ENCODE measurements at places on chromosomes 2 and 18.

DNA sequence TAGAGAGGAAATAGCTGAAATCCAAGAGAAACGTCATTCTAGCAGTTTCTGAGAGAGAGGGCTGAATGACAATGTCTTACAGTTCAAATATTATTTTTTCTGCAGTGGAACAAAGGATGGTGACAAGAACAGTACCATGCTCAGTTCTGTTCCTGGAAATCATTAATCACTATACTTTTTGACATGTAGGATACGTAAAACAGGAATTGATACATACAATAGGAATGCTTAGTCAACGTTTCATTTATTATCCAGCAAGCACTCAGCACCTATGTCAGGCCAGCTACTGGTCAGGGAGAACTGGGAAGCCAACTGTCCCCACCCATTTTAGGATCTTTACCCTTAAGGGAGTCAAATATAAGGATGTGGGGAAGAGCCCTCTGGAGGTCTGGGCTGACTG, 114.7 kb downstream of the DHRS9 start:
- DNase-seq: no peak

DNA sequence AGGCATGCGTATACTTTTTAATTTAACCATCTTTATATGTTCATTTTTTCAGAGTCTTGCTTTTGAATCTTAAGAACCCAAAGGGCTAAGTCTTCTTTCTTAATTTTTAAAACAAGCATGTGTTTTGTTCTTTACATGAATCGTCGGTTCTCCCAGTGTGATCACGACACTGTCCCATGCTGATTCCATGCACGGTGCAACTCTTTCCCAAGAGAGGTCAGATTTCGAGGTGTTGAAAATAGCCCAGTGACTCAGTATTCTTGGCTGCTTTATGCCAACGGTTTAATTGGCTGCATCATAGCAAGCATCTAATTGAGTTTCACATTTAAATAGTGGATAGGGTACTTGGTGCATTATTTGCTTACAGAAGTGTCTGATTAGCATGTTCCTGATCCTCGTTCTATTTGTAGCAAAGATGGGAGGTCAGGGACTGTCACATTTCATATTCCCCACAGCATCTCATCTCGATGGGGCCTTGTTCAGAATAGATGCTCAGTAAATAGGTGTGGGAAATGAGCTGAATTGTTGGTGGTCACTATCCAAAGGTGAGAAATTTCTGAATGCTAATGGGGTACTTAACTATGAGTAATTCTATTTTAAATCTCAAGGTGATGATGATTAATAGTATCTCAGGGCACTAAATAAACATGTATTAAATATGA, 2.8 kb downstream of the NPAS2 start:
- DNase-seq: no peak

DNA sequence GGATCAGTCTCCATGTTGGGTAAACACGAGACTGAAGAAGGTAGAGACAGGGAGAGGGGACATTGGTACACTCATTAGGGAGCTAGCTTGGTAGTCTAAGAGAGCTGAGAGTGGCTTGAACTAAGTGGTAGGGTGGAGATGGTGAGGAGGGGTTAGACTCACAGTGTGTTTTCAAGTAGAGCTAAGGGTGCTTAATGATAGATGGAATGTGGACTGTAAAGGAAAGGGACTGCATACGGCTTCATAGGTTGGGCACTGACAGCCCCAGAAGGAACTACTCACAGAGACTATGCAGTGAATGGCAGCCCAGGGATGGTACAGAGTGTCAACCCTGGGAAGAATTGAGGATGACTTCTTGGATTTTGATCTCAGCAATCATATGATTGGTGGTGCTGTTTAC, 178.1 kb downstream of the CCDC85A start:
- no peak for DNase-seq

- no peak for DNase-seq
These were observed 1413.7 kb upstream of the TMEFF2 start for GRCh38 chr2:193608451-193608850.

DNA sequence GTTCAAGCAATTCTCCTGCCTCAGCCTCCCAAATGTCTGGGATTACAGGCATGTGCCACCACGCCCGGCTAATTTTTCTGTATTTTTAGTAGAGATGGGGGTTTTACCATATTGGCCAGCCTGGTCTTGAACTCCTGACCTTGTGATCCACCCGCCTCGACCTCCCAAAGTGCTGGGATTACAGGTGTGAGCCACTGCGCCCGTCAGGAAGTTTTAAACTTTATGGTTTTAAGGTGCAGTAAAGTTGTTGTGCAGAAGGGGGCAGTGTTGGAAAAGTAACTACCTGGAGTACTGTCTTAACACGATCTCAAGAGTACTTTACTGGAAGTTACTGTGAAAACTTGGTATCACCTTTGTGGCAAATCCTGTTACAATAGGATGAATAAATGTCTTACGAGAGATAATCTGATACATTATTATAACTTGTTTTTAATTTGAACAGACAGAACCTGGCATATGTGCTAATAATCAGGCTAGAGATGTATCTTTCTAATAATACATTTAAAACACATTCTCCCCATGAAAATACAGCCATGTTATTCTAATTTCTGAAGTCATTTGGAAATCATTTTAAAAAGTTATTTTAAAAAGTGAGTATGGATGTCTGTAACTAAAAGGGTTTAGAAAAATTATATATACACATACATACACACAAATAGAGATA, 10.8 kb downstream of the SPDYA start:
- DNase-seq: no peak

DNA sequence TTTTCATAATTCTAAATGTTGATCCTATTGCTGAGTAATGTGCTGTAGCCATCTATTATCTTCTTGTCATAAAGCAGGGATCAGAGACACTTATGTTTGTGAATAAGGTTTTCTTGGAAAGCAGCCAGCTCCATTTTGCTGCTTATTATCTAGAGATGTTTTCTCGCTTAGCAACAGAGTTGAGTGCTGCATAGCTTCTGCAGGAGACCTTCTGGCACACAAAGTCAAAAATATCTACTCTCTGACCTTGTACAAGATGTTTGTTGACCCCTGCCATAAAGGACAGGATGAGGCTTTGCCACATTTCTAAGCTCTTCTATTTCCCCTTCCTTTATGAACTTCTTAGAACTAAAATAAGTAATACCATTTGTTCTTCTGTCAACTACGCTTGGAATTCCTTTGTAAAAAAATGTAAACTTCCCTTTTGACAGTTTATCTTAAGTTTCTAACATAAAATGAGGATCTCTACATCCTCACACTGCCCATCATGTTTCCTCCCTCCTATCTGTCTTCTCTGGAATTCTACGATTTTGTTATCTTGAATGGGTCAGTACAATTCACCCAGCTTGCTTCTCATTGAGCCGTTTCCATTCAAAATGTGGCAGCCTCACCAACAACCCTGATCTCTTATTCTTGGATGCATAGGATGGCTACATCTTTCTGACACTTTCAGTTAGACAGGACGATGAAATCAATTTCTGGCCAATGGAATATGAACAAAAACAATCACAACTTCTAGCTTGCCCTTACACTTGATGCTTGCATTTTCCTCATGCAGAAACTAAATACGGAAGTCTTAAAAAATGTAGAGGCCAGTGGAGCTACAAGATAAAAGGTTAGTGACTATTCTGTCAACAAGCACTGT, 1377.0 kb downstream of the SUCLG1 start:
- no peak for DNase-seq

- DNase-seq: no peak
These were observed 30.0 kb upstream of the TWSG1 start for GRCh38 chr18:9304388-9305070.

DNA sequence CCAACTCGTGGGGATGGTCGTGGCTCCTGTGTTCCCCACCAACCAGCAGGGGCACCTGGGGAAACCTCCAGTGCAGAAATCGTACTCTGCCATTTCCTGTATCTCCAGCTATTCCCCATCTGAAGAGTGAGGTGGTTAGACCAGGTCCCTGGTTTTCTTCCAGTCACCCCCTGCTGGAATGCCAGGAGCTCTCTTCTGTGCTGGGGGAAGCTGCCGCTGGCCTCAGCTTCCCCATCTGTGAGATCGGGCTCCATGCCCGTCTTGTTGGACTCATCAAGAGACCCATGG, 119.7 kb downstream of the INHBB start:
- no peak for DNase-seq

GRCh38 chr2:126467367-126468054, 188.4 kb upstream of the GYPC start:
- no peak for DNase-seq

DNA sequence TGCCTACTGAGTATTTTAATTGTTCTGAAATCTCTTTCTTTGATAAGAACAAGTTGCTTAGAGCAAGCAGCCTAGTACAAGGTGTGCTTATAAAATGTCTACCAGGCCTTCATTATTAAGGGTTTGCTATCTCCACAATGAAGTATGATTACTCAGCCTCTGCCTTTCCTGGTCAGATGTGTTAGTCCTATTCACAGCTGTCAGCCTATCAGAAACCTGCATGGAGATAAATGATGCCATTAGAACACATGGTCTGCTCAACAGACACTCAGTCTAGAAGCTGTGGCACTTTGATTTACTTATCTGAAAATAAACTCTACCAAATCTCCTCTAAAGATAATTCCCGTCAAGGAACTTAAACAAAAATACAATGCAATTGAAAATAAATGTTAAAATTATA, 448.7 kb downstream of the ERBB4 start:
- no peak for DNase-seq

Measured in activated CD8-positive, alpha-beta memory T cell treated with anti-CD3 and anti-CD28 coated beads for 1 hour (primary cell).